AG04450 (cell line): ENCODE measurements at places on chromosomes 5 and 9.

GRCh38 chr9:136093995-136094881 lies 851 bp downstream of the NACC2 start:
- DNase-seq, result no peak

DNA sequence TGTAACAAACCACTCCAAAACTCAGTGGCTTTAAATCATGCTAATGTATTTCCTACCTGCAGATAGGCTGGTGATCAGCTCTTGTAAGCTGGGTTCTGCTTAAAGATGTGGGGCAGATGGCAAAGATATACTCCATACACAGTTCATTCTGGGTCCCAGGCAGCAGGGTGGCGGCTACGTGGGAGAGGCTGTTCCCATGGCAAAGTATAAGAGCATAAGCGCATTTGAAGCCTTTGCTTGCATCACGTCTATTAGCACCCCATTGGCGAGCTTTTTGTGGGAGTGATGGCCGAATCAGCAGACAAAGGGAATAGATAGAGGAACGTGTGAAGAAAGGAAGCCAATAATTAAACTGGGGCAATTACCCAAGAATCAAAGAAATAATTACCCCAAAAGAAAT lies 523.1 kb downstream of the SPATA31D1 start:
- no peak for DNase-seq

DNA sequence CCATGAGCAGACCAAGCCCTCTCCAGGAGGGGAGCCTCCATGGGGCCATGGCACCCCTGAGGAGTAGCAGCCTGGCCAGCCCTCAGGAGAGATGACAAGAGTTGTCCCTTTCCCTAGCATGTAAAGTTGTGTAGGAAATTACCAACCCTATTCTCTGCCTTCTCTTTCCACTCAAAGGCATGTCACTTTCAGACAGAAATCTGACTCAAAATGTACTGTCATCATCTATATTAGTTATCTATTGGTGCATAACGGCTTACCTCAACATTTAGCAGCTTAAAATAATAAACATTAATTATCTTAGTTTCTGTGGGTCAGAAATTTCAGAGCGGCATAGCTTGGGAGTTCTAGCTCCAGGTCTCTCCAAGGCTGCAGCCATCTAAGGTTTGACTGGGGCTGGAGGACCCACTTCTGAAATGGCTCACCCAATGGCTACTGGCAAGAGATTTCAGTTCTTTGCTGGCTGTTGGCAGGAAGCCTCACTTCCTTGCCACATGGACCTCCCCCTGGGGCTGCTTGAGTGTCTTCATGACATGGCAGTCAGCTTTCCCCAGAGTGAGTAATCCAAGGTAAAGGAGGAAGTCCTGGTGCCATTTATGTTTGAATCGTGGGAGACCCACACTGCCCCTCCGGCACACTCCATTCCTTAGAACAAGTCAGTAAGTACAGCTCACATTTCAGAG lies 632.3 kb downstream of the CCDC171 start:
- DNase-seq, result no peak

DNA sequence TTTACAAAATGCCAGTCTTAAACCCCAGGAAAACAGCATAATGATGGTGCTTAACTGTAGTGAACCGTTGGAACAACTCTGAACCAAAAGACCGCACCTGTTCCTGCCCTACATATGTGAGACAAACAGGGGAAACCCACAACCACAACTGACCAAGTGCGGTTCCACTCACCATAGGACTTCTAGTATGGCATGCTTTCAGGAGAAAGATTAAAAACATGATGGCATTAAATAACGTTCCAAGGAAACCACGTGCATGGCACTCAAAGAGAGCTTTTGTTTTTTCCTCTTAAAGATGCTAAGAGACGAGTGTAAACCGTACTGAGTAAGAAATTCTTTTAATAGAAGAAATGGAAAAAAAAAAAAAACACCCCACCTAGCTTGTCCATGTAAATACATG lies 119.8 kb downstream of the SSBP2 start:
- no peak for DNase-seq

DNA sequence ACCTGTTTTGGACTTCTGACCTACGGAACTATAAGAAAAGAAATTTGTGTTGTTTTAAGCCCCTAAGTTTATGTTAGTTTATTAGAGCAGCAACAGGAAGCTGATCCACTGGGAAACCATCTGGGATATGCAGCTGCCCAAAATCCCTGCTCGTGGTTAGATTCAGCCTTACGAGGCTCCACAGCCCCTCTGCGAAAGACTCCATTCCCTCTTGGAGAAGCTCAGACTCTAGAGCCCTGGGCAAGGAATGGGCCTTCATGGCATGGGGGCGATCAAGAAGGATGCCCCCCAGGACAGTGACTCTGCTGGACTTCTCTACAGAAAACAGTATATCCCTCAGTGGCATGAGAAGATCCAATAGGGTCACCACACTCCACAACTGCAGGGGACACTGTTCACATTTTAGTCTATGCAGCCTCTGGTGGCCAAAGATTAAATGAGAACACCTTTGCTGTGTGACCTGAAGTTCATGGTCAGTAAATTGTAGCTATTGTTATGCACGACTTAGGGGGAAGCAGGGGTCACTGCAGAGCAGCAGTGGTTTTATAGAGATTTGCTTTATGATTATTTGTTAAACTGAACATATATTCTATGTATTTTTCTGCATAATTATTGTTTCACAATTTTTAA lies 21.1 kb downstream of the IRF1 start:
- DNase-seq, result no peak

GRCh38 chr5:81896764-81897163 lies 75.1 kb upstream of the ATG10 start:
- no peak for DNase-seq

GRCh38 chr9:90124961-90125360 lies 517.7 kb downstream of the DIRAS2 start:
- DNase-seq, result no peak

DNA sequence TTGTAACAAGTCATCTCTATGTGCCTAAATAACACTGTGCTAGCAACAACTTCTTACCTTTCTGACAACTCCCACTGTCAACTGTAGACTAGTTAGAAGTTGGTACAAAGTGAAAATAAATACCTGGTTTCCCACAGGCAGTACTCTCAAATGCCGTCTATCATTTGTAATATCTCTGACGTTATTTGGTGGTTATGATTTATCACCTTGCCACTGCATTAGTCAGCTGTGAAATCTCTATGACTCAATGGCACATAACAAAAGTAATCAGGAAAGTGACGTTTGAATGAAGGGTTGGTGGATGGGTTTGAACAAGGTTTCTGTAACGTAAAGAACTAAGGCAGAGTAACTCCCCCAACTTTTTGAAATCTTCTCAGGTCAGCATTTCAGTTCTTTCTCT lies 592.3 kb downstream of the MAT2B start:
- DNase-seq, result no peak

DNA sequence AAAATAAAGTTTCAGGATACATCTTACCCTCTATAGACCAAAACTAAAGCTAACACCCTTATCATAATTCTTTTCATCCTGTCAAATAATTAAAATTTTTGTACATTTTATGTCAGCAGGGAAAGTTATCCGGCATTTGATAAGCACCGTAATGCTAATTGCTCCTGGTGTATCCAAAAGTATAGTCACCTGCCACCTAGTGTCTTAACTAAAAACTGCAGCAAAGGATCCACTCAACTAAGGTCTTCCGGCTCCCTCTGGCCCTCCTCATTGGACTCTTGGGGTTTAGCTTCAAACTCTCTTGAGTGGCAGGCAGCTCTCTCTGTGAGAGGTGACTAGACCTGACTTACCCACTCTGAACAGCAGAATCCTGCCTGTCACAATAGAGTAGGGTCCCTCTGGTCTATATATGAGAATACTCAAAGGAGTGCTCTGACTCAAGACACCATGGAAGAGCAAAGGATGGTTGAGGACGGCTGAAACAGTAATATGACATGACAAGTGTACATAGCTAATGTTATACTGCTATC lies 60.4 kb upstream of the CAST start:
- peak; percentile 44 for DNase-seq

GRCh38 chr5:39854771-39855410 lies 430.1 kb upstream of the DAB2 start:
- DNase-seq, result no peak

GRCh38 chr9:31582071-31582470 lies 802.4 kb upstream of the ACO1 start:
- DNase-seq, result no peak

DNA sequence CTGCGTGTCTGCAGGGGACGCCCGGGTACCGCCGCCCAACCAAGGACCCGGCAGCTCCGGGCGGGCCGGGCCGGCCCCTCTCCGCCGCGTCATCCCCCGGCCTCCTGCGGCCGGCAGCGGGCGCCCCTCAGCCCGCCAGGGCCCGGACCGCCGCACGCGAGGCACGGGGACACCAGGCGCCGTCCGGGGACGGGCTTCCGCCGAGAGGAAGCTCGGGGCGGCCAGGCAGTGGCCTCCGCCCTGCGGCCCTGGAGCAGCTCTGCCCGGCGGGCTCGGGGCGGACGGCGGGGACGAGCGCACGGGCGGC lies 373 bp downstream of the FBXW5 start:
- peak; percentile 10 for DNase-seq

DNA sequence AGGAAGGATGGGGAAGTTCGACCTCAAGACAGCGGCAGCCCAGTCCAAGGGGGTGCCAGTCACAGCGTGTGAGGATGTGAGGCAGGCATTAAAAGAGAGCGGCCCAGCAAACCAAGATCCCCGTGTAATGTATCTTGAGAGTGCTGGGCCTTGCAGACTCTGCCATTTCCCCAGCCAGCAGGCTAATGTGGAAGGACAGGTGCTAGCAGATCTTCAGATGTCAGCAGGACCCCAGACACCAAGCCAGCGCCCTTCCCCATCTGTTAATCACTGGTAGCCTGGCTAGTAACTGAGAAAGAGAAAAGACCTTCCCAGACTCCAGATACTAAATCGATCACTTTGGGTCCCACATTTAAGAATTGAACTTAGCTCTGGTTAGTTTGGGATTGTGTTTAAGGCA lies 62.2 kb downstream of the NTRK2 start:
- DNase-seq, result no peak
